ENCODE measurements at places on chromosomes 16 and 17.

GRCh38 chr17:81120695-81121621, 44.3 kb upstream of the PVALEF start:
- no peak for DNase-seq

DNA sequence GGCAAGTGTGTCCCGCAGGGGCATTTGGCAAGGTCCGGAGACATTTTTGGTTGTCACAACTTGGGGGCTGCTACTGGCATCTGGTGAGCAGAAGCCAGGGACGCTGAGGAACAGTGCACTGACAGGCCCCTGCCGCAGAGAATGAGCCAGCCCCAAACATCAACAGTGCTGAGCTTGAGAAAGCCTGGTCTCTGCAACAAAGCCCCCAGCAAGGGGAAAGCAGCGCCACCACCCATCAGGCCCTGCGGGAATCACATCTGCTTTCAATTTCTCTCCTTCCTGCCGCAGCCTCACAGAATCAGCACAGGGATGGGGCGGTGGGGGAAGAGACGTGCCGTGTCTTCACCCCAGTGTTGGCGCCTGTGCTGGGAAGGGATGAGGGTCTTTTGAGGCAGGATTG, 14.8 kb upstream of the PRPSAP1 start:
- DNase-seq: no peak

- peak; percentile 80 for DNase-seq
Observed at GRCh38 chr16:57000271-57001025, 11.1 kb downstream of the NLRC5 start.

GRCh38 chr17:80717720-80718083, 173.1 kb downstream of the RPTOR start:
- DNase-seq: no peak

DNA sequence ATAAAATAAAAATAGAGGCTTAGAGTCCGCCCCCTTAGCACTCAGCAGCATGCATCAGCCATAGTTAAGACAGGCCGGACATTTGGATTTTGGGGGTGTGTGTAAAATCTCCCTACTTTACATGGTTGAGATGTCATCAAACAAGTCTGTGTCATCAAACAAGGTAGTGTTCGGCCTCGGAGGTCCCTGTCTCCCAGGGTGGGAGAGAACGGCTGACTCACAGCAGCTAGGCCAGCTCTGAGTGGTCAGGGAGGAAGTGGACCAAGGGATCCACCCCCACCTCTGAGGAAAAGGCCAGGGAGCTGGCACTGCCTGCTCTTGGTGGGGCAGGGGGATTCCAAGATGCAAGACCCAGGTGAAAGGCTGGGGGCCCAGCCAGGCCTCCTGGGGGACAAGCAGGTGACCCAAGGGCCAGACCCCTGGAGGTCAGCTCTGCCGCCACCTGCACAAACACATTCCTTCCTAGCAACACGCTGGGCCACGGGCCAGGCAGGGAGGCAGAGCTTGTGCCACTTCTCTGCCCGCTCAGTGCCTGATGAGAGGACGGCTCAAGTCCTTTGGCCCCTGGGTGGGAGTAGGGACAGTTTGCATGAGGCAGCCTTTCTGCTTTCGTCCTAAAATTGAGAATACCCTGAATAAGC, 28.5 kb downstream of the KIFC3 start:
- DNase-seq: no peak

DNA sequence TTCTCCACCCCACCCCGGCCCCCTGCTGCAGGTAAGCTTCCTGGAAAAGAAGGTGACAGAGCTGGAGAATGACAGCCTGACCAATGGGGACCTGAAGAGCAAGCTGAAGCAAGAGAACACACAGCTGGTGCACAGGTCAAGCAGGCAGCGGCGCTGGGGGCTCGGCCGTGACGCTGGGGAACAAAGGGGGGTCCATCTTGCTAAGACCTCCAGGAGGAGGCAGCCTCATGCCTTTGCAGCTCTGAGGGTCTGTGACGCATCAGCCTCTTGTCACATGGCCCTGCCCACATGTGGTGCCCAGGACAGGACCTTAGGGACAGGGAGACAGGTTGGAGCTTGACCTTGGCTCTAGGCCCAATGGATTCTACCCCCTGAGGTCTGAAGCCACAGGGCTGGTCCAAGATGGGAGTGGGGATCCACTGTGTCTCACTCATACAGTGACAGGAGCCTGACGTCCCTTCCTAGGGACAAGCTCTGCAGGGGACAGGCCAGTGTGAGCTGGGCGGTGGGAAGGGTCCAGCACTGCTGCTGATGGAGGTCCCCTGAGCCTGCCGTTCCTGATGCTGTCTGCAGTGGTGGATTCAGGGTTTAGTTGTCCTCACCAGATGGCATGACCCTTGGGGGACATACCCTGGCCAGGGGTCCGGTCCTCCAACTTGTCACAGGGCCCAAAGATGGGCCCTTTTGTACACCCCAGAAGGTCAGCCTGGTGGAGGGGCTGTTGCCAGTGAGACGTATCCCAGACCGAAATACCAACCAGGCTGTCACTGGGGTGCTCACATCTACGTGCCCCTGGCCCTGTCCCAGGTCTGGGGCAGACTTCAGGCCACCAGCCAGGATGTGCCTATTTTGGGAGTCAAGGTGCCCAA, 132.6 kb downstream of the RAB11FIP4 start:
- no peak for DNase-seq

GRCh38 chr17:57530026-57530425, 215.1 kb downstream of the CCDC182 start:
- DNase-seq: no peak

DNA sequence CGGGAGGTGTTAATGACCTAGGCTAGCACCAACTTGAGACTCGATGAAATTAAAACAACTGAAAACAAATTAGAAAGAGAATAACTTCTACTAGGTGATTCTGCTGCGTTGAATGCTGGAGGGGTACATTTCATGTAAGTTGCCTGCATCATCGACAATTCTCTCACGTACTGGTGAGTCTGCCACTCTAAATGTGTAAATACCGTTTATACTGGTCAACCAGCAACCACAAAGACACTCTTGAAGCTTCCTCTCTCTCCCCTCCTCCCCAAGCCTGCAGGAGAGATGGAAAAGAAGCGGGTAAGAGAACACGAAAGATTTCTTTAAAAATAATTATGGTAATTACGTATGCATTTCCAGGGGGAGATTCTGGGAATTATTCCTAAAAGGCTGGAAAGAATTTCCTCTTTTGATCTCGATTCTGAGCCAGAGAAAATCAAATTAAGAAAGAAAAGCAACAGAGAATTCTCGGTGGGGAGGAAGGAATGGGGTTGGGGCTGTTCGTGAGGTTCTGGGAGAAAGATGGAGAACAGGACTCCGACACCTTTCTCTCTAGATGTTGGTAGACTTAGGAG, 68.6 kb upstream of the MRTFB start:
- no peak for DNase-seq

DNA sequence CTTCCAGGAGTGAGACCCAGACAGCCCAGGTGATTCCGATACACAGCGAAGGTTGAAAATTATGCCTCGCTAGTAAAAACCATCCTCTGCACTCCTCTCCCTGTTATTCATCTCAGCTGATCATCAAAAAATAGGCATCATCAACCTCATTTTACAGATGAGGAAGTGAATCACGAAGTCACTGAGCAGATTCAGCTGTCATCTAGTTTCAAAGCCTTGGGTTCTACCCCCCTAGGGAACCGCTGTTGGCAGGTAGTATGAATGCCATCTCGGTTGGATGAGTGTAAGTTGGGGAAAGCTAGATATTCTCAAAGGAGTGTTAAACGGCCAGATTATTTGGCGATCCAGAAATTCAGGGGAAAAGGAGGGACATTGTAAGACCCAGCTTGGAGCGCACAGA, 2.0 kb downstream of the CRYM start:
- DNase-seq: no peak

GRCh38 chr17:72422204-72422504, 301.3 kb downstream of the SOX9 start:
- DNase-seq: no peak

DNA sequence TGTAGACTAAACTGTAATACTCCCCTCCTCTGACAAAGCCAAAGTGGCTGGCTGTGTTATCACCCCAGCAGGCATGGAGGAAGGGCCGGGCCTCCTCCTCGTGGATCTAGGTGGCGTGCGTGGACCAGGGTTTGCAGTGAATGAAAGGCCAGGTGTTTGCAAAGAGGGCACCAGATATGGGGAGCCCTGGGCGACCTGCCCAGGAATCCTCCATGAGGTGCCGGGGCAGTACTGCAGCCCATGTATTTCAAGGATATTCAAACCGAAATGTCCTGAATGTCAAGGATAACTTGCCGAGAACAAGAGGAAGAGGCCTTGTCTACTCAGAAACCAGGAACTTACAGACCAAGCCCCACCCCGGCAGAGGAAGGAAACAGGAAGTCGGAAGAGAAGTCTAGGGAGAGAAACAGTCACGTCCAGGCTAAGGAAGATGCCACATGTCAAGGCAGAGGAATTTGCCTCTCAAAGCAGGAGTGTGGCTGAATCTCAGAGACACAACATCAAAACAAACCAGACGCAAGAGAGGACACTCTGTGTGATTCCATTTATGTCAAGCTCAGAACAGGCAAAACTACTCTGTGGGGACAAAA, 13.7 kb upstream of the OSGIN1 start:
- no peak for DNase-seq

- DNase-seq: no peak
Observed at GRCh38 chr17:79562931-79563210, 48.0 kb downstream of the RBFOX3 start.

- DNase-seq: peak; percentile 57
Observed at GRCh38 chr17:63433746-63434591, 12.1 kb downstream of the CYB561 start.

- DNase-seq: no peak
Observed at GRCh38 chr17:68207651-68208253, 40.1 kb upstream of the AMZ2 start.

- DNase-seq: peak; percentile 34
Observed at GRCh38 chr17:37466471-37466870, 23.2 kb upstream of the DUSP14 start.

- DNase-seq: no peak
Observed at GRCh38 chr17:48483004-48483403, 47.8 kb downstream of the HOXB1 start.

DNA sequence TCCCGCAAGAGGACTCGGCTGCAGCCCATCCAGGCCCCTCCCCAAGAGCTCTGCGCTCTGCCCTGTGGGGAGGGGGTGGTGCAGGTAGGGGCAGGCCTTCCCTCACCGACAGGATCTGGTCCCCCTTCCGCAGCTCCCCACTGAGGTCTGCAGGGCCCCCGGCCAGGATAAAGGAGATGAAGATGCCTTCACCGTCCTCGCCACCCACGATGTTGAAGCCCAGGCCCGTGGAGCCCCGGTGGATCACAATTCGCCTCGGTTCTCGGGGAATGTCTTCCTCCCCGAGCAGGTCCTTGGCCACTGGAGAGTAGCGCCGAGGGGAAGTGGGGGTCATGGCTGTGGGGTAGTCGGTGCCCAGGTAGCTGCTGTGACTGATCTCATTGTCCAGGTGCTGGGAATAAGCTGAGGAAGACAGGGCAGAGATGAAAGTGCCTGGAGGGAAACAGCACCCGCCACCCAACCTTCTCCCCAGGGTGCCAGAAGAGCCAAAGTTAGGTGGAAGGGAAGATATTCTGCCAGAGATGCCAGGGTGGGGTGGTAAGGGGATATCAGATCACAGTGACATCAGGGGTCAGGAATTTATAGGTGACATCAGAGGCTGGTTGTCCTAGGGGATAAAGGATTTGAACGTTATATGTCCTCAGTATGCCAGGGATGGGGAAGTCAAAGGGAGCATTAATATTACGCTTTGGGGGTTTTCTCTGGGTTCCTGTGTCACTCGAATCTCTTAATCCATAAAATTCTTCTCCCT, 17.7 kb upstream of the ASGR1 start:
- no peak for DNase-seq

GRCh38 chr16:5932906-5933305, 835.3 kb upstream of the EEF2KMT start:
- no peak for DNase-seq

GRCh38 chr16:51756447-51757123, 605.5 kb upstream of the SALL1 start:
- DNase-seq: no peak

- no peak for DNase-seq
Observed at GRCh38 chr16:1689853-1690252, 11.8 kb downstream of the JPT2 start.

DNA sequence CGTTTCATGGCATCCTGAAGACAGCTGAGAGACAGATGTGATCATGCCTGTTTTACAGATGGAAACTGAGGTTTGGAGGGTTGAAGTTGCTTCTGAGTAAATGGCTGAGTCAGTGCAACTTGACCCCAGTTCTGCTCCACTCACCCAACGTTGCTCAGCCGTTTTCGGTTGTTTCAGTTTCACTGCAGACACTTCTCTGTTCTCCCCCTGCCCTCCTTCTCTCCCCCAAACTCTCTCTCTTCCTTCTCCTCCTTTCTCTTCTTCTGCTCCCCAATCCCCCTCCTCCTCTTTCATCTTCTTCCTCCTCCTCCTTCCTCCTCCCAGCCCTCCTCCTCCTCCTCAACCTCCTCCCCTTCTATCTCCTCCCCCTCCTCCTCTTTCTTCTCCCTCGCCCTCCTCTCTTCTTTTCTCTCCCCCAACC, 9.4 kb upstream of the CEP20 start:
- DNase-seq: no peak

- DNase-seq: no peak
Observed at GRCh38 chr17:67467500-67468455, 90.7 kb downstream of the PITPNC1 start.
